LHCN-M2 (cell line): ENCODE measurements at places on chromosomes 3 and 15. TPM values are rescaled to one million over a fixed set of nuclear protein-coding genes. Genes with fewer than 3 reads are reported as not detected.

Gene SEMA3G
- not detected in 2 replicates for total RNA-seq

Gene AMIGO3
- 1.9 and 2.3 TPM in 2 replicates for total RNA-seq

Gene LDHAL6B
- not detected in 2 replicates for total RNA-seq

Gene TEX9
- total RNA-seq: 4.4 and 4.8 TPM in 2 replicates

Gene DUOXA2
- not detected in 2 replicates for total RNA-seq

Gene MYH15
- 5.2 and 5.6 TPM in 2 replicates for total RNA-seq

Gene MUC20
- total RNA-seq: not detected in 2 replicates

Gene KLHL6
- not detected in 2 replicates for total RNA-seq

Gene ZNF860
- total RNA-seq: 0.38 and 0.75 TPM in 2 replicates

Gene CPEB1
- 6.0 and 6.3 TPM in 2 replicates for total RNA-seq

Gene FAM227B
- total RNA-seq: 7.9 and 8.0 TPM in 2 replicates

Gene NME9
- total RNA-seq: not detected in 2 replicates

Gene CD200R1L
- not detected in 2 replicates for total RNA-seq

Gene EOMES
- not detected in 2 replicates for total RNA-seq

Gene EXD1
- not detected in 2 replicates for total RNA-seq

Gene SLC28A2
- total RNA-seq: not detected in 2 replicates

Gene SLC12A1
- total RNA-seq: not detected in 2 replicates

Gene LRRC31
- total RNA-seq: not detected in 2 replicates

Gene MED12L
- total RNA-seq: not detected in 2 replicates

Gene GOLGA8Q
- total RNA-seq: 0.77 and 1.2 TPM in 2 replicates

Gene CLDN1
- total RNA-seq: 0.06 TPM in 1 of 2 replicates, not detected in the other

Gene NTRK3
- total RNA-seq: 0.23 and 0.45 TPM in 2 replicates

Gene CCR9
- not detected in 2 replicates for total RNA-seq

Gene CHRNA5
- total RNA-seq: 5.5 and 9.6 TPM in 2 replicates

Gene IL5RA
- not detected in 2 replicates for total RNA-seq

Gene GPR87
- total RNA-seq: not detected in 2 replicates

Gene SAMD7
- not detected in 2 replicates for total RNA-seq

Gene GOLGA8J
- total RNA-seq: not detected in 2 replicates

Gene SENP7
- total RNA-seq: 8.1 and 9.2 TPM in 2 replicates

Gene ERC2
- 0.11 TPM in 1 of 2 replicates, not detected in the other for total RNA-seq

Gene CFAP100
- total RNA-seq: not detected in 2 replicates

Gene SLC6A1
- under 0.01 TPM in 1 of 2 replicates, not detected in the other for total RNA-seq

Gene SNURF
- 5.4 and 7.5 TPM in 2 replicates for total RNA-seq

Gene GCSAM
- not detected in 2 replicates for total RNA-seq

Gene MYRIP
- 0.11 TPM in 1 of 2 replicates, not detected in the other for total RNA-seq

Gene MUC4
- not detected in 2 replicates for total RNA-seq

Gene DNASE1L3
- not detected in 2 replicates for total RNA-seq

Gene CATSPER2
- total RNA-seq: 0.29 and 0.58 TPM in 2 replicates

Gene XCR1
- 0.06 TPM in 1 of 2 replicates, not detected in the other for total RNA-seq

Gene ROBO2
- total RNA-seq: not detected in 2 replicates

Gene RAB6B
- total RNA-seq: 0.32 and 0.69 TPM in 2 replicates

Gene LINGO1
- not detected in 2 replicates for total RNA-seq

Gene PPARG
- 6.5 and 8.8 TPM in 2 replicates for total RNA-seq
